ENCODE measurements at places on chromosomes 13 and 19.

- DNase-seq = peak; percentile 96
These were observed 34.2 kb downstream of the MBNL2 start for GRCh38 chr13:97256343-97256783.

DNA sequence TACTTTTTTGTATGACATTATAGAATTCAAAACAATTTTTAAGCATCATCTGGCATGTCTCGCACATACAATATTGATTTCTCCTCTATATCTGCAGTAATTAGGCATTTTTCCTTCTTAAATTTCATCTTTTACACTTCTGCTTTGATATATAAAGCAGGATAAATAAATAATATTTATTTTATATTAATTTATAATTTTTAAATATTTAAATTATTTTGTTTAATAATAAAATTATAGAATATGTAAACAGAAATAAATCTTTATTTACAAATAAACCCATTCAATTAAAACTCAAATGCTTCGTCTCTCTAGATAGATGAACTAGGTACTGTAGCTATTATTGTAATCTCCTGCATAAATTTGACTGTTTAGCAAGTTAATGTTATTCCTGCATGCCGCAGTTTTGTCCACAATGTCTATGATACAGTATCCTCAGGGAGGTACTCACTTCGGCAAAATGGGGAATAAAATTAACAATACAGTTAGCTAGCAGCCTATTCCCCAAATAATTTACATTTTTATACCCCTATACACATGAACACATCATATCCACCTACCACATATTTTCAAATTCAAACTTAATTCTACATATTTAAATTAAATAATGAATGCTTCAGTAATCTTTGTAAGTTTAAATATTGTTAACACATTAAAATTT lies 473.6 kb upstream of the SLC10A2 start:
- DNase-seq = no peak

DNA sequence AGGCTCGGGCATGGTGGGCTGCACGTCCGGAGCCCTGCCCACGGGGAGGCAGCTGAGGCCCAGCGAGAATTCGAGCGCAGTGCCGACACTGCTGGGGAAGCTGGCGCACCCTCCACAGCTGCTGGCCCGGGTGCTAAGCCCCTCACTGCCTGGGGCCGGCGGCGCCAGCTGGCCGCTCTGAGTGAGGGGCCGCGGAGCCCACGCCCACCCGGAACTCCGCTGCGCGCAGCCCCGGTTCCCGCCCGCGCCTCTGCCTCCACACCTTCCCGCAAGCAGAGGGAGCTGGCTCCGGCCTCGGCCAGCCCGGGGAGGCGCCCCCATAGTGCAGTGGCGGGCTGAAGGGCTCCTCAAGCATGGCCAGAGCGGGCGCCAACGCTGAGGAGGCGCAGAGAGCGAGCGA lies 2080.4 kb downstream of the PCDH9 start:
- DNase-seq = no peak

DNA sequence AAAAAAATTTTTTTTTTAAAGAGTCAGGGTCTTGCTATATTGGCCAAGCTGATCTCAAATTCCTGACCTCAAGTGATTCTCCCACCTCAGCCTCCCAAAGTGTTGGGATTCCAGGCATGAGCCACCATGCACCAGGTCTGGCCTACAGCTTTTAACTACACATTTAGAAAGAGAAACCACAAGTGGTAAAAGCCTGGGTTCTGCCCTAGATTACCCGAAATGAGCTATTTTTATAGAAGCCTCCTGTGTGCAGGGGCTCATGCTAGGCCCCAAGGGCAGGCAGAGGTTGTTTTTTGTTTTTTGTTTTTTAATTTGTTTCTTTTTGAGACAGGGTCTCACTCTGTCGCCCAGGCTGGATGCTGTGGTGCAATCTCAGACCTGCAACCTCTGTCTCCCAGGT lies 14.0 kb upstream of the MYADM start:
- DNase-seq = no peak

Measured in dermis microvascular lymphatic vessel endothelial cell (primary cell).